ENCODE measurements at places on chromosomes 6 and 20.

DNA sequence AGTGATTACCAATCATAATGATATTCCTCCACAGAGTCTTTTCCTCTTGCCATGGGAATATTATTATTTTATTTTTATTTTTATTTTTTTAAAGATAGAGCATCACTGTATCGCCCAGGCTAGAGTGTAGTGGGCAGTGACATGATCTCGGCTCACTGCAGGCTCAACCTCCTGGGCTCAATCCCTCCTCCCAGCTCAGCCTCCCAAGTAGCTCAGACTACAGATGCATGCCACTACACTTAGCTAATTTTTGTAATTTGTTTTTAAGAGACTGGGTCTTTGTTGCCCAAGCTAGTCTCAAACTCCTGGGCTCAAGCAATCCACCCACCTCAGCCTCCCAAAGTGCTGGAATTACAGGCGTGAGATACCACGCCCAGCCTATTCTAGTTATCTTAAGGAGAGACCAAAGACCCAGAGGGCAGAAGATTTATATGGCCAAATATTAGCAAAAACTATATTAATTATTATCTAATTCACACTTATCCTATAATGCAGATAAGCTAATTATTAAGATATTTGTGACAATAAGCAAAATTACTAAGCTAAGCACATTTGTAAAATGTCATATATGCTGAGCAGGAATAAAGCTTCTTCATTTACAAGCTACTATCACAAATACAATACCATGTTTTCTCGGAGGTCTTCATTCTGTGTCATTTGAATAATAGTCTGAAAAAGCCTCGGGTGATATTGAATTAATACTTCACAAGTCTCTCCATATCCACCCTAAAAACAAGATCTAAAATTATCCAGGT, 63.5 kb downstream of the HACE1 start:
- no peak for DNase-seq

GRCh38 chr6:167831281-167831828, 4.6 kb downstream of the AFDN start:
- DNase-seq, result no peak

DNA sequence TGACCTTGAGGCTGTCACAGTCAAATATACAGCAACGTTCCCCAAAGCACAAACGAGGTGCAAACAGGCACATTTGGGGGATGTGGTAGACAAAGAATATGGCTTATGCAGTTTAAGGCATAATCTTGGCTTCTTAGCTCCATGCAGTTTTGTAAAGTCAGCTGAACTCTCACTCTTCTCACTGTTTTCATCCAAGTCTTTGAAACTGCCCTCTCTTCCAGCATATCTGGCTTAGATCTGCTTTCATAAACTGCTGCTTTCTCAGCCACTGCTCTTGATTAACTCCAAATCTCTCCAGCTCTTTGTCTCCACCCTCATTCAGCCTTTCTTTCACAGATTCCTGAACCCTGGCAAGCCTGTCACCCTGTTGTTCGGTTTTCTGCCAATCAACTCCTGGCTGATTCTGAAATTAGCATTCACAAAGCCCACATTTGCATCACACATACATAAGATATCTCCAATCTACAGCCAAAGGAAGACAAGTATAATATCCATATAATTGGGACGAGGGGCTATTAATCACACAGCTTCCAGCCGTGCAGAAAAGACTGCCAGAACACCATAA, 301.1 kb upstream of the RNF217 start:
- no peak for DNase-seq

- no peak for DNase-seq
Measured at GRCh38 chr20:19679900-19680495, 78.1 kb upstream of the RIN2 start.

DNA sequence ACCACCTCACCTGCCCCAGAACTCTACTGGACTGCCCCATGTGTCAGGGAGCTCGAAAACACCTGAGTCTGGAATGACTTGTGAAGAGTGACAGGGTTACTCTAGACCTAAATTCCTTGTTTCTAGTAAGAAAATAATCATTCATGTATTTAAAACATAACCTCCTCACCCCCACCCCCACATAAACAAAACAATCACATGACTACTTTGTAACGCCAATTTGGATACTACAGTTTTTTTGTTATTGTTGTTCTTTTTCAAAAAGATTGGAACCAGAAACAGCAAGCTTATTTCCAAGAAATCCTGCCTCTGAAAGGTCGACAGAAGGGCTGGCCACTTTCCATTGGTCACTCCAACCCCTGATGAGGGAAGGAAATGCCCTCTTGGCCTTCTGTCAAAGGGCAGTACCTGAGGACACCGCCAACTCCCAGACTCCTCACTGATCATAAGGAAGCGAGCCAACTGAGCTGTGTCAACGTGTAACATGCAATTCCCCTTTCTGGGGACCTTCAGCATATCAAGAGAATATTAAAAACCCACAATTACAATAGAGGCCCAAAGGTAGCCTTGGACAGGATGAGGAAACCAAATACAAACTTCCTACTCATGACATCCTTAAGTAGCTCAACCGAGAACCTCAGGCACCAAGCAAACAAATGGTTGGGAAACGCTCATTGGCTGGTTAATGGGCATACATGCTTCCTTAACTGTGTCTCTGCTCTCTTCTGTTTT, 2.6 kb downstream of the MCUR1 start:
- no peak for DNase-seq

GRCh38 chr6:15929685-15930084, 199.2 kb upstream of the MYLIP start:
- DNase-seq, result peak; percentile 39

GRCh38 chr20:53925651-53926401, 144.6 kb downstream of the BCAS1 start:
- DNase-seq, result no peak

GRCh38 chr20:62117362-62117646, 5.0 kb upstream of the LSM14B start:
- DNase-seq, result no peak

- DNase-seq, result no peak
Measured at GRCh38 chr6:46113370-46113769, 16.4 kb upstream of the ENPP4 start.

- no peak for DNase-seq
Measured at GRCh38 chr6:21046276-21046675, 512.0 kb downstream of the CDKAL1 start.

- peak; percentile 63 for DNase-seq
Measured at GRCh38 chr6:21305893-21306332, 287.6 kb upstream of the SOX4 start.

- no peak for DNase-seq
Measured at GRCh38 chr20:12660918-12661317, 347.9 kb upstream of the SPTLC3 start.

DNA sequence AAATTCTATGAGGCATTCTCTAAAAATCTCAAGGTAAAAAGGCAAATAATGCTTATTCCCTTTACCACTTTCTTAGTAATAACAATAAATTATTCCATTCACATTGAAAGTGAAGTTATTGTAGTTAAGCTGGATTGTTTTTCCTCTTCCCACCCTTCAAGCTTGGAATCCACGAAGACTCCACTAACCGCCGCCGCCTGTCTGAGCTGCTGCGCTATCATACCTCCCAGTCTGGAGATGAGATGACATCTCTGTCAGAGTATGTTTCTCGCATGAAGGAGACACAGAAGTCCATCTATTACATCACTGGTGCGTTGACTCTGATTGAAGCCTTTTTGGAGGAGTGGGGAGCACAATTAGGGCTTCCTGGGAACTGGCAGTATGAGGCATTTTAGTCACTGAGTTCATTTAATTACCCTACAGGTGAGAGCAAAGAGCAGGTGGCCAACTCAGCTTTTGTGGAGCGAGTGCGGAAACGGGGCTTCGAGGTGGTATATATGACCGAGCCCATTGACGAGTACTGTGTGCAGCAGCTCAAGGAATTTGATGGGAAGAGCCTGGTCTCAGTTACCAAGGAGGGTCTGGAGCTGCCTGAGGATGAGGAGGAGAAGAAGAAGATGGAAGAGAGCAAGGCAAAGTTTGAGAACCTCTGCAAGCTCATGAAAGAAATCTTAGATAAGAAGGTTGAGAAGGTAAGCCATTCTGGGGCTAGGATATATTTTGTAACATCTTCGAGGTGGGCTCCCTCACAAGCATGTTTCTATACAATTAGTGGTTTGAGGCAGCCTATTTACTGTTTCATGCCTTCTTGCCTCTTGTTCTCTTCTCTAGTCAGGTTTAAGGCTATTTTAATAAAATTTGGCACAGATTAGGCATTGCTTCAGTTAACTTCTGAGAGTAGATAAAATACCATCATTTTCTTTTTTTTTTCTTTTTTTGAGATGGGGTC, 4.9 kb downstream of the HSP90AB1 start:
- no peak for DNase-seq

- peak; percentile 27 for DNase-seq
Measured at GRCh38 chr6:126546541-126547120, 206.7 kb downstream of the CENPW start.

- DNase-seq, result peak; percentile 37
Measured at GRCh38 chr6:71211799-71212198, 76.8 kb upstream of the OGFRL1 start.

GRCh38 chr6:5855787-5856470, 150.8 kb downstream of the NRN1 start:
- DNase-seq, result no peak

Measured in AG10803 (cell line).